ENCODE measurements at places on chromosomes 4 and X.
A peak's percentile ranks its signal among the peaks of the same experiment; 100 is the strongest.

- no peak for DNase-seq
Observed at GRCh38 chr4:30950737-30951136, 230.6 kb downstream of the PCDH7 start.

DNA sequence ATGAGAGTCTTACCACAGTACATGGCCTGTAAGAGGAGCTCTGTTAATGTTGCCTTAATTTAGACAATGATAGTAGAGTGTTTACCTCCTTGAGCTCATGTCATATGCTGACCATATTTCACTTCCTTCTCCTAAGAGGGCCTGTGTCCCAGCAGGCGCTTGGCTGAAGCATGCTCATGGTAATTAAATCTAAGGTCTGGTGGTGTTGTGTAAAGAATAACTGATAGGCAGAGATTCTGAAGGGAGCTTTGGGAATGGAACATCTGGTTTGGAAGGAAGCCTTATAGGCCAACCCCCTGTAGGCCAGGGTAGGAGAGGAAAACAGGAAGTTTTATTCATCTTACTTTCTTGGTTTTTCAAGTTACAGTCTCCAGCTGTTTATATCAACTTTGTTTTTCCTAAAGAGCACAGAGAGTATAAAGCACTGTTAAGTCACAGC is 300.2 kb downstream of the USP46 start:
- peak; percentile 83 for DNase-seq

- DNase-seq: no peak
Observed at GRCh38 chrX:72003811-72004750, 93.4 kb downstream of the NHSL2 start.

- DNase-seq: no peak
Observed at GRCh38 chr4:2084316-2084715, 25.2 kb downstream of the NAT8L start.

GRCh38 chr4:119835613-119835910 is 207.0 kb upstream of the PDE5A start:
- no peak for DNase-seq

DNA sequence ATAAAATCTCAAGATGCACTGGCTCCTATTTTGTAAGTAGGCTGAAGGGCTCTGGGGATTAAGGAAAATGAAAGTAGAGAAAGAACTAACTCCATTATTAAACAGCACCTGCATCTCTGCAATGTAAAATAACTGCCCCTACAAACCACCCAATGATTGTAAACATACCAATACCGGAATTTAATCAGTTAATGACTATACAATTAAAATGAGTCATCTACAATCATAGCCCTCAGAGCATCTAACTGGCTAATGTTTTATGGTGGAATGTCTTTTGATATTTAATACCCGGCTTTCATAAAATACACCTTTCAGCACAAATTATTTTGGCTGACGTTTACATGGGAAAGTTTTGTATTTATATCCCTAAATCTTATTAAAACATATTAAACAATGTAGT is 142.3 kb downstream of the PAPSS1 start:
- DNase-seq: no peak

GRCh38 chr4:180330521-180330920 is 1912.7 kb upstream of the TENM3 start:
- DNase-seq: no peak

DNA sequence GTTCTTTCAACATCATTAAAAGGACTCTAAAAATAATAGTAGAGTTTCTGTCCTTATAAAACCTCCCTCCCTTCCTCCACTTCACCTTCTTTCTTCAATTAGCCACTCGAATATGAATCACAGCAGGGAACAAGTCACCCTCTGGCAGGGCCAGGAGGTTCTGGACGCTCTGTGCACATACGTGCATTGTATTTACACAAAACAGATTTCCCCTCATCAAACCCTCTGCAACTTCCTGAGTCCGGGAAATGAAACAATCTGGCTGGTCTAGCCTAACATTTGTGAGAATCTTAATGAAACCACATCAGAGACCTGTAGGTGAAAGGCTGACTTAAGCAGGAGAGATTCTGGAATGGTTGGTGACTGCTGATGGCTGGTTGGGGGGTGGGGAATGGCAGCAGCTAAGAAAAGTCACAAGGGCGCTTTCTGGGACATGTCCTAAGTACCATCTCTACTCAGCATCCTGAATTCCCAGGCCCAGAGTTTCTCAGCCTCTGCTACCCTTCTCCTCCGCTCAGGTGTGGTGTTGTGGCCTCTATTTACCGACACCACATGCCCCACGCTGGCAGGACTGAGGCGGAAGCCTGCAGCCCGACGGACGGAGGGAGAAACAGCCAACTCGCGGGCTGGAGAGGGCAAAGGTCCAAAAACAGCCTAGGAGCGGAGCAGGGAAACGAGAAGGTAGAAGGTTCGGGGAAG is 1.0 kb downstream of the ZDHHC9 start:
- no peak for DNase-seq

DNA sequence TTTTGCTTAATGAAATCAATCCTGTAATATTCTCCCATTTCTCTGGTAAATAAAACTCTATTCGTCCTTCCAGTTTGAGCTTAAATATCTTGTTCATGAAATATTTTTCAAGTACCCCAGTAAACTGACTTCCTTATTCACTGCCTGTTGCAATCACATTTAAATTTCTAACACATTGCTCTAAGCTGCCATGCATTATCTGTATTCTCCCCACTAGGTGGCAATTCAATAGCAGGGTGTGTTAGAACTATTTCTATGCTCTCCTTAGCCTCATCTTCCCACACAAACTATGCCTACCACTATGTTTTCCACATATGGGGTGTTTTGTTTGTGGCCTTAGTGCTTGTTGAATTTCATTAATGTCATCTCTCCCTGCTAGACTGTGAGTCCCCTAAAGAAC is 377.1 kb upstream of the HS3ST1 start:
- no peak for DNase-seq

DNA sequence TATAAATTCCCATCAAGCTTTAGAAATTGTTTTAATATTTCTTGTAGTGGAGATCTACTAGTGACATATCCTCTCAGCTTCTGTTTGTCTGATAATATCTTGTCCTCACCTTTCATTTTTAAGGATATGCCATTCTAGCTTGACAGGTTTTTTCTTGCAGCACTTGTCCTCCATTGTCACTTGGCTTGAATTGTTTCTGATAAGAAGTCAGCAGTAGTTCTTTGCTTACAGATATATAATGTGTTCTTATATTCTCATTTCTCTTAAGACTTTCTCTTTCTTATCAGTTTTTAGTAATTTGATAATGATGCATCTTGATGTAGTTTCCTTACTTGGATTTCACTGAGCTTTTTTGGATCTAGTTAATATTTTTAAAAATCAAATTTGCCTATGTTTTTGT is 120.6 kb upstream of the NUDT6 start:
- DNase-seq: no peak

GRCh38 chr4:121822796-121823504 is 733 bp downstream of the CCNA2 start:
- DNase-seq: no peak

Measured in NCI-H187 treated with DMSO at 0.1 percent for 48 hours (cell line).